ENCODE measurements at places on chromosomes 7 and 10.
A peak's percentile ranks its signal among the peaks of the same experiment; 100 is the strongest.

- DNase-seq: no peak
These were observed 11.7 kb upstream of the ZNF862 start for GRCh38 chr7:149826344-149827088.

- DNase-seq: no peak
These were observed 33.3 kb upstream of the PON1 start for GRCh38 chr7:95357623-95358022.

- DNase-seq: no peak
These were observed 383.8 kb upstream of the SORCS1 start for GRCh38 chr10:107548301-107548700.

- no peak for DNase-seq
These were observed 459.0 kb downstream of the GATA3 start for GRCh38 chr10:8513155-8514147.

DNA sequence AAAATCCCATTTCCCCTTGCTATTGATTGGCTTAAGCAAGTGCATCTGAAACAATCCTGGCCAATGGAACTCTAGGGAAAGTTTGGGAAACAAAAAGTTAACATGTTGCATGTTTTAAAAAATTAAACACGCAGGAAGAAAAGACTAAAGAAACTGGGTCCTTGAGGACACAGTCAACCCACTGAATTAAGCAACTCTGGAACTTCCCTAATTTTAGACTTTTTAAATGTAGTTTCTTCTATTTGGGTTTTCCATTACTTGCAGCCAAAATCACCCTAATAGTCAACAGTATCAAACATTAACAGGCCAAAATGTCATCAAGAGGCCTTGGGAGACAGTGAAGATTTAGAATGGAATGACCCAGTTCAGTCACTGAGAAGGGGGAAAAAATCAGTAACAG, 40.6 kb downstream of the OSBPL3 start:
- no peak for DNase-seq

DNA sequence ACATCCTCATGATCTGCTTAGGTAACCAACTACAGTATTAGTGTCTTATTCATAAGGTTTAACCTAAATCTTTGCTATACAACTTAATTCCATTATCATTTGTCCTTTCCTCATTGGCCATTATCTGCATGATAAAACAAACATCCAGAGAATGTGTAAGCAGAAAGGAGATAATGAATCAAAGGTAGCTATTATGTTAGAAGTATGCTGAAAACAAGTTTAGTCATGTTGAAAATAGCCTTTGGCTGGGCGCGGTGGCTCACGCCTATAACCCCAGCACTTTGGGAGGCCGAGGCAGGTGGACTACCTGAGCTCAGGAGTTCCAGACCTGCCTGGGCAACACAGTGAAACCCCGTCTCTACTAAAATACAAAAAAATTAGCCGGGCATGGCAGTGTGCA, 78.2 kb downstream of the NT5C2 start:
- DNase-seq: no peak

GRCh38 chr10:132350946-132351345, 19.0 kb downstream of the LRRC27 start:
- no peak for DNase-seq

DNA sequence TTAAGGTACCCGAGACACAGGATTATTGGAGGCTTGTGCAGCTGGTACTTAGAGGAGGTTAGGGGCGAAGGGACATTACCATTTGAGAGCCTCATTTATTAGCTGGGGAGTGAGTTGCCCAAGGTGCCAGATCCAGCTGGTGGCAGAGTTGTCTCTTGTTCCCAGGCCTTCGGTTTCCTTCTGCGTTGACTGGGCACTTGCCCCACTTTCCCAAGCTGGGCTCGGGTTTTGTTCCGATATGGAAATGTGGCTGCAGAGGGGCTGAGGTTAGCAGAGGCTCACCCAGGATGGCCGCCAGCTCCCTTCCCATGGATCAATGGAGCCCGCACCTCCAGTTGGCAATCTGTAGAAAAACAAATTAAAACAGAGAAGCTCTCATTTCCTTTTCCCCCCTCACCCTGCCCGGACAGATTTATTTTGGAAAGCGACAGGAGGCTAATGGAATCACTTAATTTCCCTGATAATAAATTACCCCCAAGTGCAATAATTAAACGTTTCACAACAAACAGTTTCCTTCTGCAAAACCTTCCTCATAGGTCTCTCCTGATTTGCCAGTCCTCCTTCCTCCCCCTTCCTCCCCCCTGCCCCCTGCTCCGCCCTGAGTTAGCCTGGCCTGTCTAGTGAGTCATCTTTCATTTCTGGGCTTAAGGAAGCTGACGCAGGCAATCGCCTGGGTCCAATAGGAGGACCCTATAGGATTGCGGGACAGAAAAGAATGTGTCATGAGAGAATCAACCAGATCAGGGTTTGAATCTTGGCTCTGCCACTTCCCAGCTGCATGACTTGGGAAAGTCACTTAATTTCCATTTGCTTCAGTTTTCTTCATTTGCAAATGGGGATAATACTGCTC, 51.7 kb downstream of the ADRA2A start:
- DNase-seq: no peak

DNA sequence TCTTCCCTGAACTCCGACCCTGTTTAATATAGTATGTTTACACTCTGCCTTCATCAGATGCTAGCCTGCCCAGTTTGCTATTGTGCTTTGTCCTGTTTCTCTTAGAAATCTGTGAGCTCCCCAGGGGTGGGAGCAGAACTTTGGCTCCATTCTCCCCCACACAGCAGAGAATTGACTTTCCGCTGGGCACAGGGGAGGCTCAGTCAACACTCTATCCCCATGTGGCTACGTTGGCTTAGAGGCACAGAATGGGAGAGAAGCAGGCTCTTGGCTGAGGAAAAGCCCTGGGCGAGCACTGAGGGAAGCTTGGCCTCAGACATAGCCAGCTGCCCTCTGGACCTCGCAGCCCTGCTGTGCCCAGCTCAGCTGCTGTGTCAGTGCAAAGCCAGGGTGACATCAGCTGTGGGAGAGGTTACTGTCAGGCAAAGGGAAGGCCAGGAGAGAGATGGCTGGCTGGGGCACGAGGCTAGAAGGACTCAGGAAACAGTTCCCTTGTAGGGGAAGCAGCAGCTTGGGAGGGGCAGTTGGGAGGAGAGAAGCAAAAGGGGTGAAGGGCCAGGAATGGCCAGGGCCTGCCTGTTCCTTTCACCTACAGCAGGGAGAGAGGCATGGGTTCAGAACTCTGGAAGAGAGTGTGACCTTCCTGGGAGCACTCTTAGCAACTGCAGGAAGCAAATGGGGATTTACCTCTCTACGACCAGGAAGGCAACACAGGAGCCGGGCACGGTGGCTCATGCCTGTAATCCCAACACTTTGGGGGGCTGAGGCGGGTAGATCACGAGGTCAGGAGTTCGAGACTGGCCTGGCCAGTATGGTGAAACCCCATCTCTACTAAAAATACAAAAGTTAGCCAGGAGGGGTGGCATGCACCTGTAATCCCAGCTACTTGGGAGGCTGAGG, 5.8 kb upstream of the SCD start:
- no peak for DNase-seq

GRCh38 chr7:93147363-93147762, 822 bp downstream of the SAMD9L start:
- DNase-seq: peak; percentile 11

GRCh38 chr7:130732980-130733930, 752 bp downstream of the KLF14 start:
- peak; percentile 15 for DNase-seq

DNA sequence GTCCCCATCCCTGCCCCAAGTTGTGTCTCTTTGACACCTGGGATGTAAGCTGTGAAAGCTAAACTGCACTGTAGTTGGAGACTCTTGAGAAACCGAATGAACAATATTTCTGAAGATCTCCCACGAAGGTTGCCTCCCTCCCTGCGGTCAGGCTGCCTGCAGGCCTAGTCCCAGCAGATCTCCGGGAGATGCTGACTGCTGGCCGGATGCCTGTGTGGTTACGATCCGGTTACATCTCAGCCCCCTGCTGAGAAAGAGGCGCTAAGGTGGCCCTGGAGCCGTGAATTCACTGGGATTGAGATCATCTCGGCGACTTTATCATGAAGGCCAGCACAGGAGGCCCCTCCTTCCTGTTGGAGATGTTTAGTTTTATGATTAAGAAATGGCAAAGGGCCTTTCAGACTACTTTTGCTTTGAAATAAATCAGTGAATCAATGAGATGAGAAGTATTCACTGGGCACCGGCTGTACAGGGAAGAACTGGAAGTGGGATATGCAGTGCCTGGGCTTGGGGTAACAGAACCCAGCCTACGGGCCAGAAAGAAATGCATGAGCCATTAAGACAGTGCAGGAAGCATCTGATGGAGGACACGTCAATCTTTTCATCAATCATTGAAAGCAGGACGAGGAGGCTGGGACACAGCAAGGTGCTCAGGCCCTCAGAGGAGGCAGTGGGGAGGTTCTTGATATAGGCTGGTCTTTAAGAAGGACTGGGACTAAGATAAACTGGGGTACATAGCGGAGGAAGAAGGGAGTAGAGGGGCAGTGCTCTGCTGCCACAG, 177.6 kb downstream of the PRKAG2 start:
- no peak for DNase-seq
